ENCODE measurements at places on chromosomes 5 and 9. TPM values are rescaled to one million over a fixed set of nuclear protein-coding genes. Genes with fewer than 3 reads are reported as not detected.

- DNase-seq, result no peak
Observed at GRCh38 chr9:131693651-131694597, 46.0 kb downstream of the RAPGEF1 start.

SLC35D2 gene
- 37.1 TPM for polyA plus RNA-seq

PFN3 gene
- polyA plus RNA-seq, result 1.5 TPM

ALDH1A1 gene
- polyA plus RNA-seq, result 27.3 TPM

DNA sequence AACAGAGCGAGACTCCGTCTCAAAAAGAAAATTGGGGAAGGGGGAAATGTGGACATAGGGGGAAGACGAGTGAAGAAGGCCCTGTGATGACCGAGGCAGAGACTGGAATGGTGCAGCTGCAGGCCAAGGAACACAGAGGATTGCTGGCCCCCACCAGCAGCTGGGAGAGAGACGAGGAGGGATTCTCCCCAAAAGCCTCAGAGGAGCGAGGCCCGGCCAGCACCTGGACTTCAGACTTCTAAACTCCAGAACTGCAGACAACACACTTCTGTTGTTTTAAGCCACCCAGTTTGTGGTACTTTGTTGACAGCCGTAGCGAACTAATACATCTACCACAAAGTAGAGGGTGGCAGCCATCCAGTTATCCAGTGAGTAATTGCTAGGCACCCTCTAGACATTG is 124.6 kb downstream of the ATPSCKMT start:
- DNase-seq, result no peak

DNA sequence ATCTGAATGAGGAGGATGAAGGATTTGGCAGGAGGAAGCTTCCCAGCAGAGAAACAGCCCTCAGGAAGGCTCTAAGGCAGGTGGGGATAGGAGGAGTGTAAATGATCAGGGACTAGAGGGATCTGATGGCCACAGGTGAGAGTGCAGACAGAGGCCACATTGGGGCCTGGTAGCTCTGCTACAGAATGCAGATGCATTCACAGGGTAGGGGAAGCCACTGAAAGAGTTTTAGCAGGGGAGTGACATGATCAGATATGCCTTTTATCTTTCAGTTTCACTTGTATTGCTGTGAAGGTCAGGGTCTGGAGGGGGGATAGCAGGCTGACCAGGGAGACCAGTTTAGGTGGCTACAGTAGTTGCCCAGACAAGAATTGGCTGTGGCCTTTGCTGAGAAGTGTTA is 3.0 kb downstream of the TXNDC15 start:
- no peak for DNase-seq

DNA sequence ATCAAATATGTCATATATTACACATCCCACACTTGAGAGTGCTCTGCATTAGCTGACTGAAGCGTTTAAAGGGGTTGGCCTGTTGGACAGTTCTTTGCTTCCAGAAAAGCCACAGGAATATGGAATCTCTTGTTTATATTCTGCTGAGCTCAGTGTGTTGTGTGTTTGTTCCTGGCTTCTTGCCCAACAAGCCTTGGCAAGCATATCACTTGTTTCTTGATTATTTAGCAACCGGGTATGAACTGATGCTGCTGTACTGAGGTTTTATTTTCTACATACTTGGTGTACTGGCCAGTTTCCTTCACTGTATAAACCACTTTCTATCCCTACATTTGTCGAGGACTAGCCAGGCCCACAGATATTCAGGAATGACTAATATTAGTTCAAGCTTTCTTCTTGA is 378.9 kb downstream of the KCTD16 start:
- DNase-seq, result peak; percentile 16

MUSK gene
- polyA plus RNA-seq, result not detected

TNPO1 gene
- polyA plus RNA-seq, result 86.3 TPM

KLHL3 gene
- polyA plus RNA-seq, result 15.3 TPM

N4BP3 gene
- polyA plus RNA-seq, result 5.1 TPM

DNA sequence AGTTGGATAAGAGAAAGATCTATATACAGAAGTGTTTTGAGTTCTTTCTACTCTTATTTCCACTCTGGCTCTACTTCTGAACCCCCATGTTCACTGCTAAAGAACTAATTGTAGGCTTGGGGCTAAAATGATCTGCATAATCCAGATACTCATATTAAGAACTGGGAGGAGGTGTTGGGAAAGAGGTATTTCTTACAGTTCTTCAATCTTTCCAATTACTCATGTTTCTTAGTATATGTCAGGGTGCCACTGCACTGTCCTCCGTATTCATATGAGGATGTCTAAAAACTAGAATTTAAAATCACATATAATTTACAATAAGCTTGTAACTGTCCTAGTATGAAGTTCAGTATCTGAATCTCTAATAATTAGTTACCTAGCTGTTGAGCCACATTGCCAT is 12.7 kb downstream of the NIPBL start:
- DNase-seq, result no peak

All from left renal pelvis (tissue), 4 donors.